ENCODE measurements at places on chromosomes 2 and 18.

DNA sequence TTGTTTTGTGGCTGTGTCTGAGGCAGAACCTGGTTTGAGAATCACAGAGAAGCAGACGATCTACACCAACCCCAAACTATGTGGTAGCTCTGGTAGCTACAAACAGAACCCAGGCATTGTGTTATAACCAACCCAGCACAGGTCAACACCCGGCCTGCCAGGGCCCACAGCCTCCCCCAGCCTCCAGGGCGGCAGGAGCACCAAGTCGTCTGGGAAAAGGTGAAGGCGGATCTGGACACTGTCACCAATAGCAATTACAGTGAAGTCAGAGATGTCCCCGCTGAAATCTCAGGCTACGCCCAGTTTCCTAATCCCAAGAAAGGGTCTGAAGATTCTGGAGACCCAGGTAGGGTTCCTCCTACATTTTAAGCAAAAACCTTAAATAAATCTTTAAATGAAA lies 3.6 kb downstream of the HJURP start:
- no peak for DNase-seq

GRCh38 chr2:64251497-64252250 lies 107.5 kb upstream of the PELI1 start:
- DNase-seq, result no peak

DNA sequence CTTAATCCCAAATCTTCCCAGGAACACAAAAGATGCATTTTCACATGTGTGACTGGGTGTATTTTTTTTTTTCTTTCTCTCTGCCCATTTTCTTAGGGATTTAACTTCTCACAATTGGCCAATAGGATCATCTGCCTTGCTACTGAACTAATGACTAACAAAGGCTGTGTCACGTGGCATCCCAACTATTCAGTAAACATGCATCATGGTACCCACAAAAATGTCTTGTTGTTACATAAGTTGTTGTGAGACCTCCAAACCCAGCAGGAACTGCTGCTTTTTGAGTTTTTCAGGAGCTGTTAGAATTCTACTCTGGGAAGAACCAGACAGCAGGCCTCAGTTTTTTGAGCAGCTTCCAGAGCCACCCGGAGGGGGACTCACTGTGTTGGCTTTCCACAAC lies 31.9 kb downstream of the GAD1 start:
- DNase-seq, result no peak

- no peak for DNase-seq
Observed at GRCh38 chr2:235856151-235856854, 311.9 kb downstream of the GBX2 start.

GRCh38 chr18:6917072-6917471 lies 187.6 kb downstream of the ARHGAP28 start:
- DNase-seq, result no peak

DNA sequence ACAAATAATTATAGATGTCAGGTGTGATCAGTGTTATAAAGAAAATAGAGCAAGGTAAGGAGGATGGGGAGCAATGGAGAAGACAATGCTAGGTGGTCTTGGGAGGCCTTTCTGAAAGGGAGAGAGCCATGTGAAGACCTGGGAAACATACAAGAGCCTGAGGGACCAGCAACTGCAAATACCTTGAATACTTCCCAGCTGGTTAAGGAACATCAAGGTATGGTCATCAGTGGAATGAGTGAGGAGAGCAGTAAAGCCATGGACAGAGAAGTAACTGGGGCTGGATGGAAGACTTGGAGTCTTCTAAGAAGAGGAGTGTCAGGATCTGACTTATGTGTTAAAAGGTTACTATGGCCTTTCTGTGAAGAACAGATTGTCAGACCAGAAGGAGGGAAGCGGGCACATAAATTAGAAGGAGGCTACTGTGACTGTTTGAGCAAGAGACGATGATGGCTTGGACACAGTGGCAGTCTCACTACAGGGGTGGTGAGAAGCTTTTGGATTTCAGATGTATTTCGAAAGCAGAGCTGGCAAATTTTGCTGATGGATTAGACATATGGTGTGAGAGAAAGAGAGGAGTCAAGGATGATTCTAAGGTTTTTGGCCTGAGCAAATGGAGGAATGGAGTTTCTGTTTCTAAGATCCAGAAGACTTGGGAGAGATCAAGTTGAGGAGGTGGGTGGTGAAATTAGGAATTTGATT lies 22.8 kb upstream of the EXOC6B start:
- DNase-seq, result no peak

- DNase-seq, result no peak
Observed at GRCh38 chr2:226873051-226873620, 37.3 kb downstream of the RHBDD1 start.

- DNase-seq, result no peak
Observed at GRCh38 chr2:182358601-182359000, 68.2 kb downstream of the PDE1A start.

DNA sequence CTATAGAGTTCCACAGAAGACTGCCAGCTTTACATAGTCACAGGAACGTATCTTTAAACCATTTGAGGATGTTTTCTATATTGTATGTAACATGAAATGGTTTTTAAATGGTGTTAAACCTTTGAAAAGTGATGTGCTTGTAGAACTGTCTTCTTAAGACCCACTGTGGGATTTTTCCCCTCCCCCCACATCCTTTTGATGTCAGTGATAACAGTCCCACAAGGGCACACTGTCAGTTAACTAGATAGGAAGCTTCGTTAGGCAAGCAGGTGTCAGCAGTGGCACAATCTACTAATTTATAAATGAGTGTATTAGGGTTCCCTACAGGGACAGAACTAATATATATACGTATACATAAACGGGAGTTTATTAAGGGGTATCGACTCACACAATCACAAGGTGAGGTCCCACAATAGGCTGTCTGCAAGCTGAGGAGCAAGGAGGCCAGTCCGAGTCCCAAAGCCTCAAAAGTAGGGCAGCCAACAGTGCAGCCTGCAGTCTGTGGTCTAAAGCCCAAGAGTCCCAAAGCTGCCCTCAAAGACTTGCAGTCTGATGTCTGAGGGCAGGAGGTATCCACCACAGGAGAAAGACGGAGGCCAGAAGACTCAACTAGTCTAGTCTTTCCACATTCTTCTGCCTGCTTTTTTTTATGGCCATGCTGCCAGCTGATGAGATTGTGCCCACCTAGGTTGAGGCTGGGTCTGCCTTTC lies 23.8 kb upstream of the HNRNPLL start:
- DNase-seq, result no peak

DNA sequence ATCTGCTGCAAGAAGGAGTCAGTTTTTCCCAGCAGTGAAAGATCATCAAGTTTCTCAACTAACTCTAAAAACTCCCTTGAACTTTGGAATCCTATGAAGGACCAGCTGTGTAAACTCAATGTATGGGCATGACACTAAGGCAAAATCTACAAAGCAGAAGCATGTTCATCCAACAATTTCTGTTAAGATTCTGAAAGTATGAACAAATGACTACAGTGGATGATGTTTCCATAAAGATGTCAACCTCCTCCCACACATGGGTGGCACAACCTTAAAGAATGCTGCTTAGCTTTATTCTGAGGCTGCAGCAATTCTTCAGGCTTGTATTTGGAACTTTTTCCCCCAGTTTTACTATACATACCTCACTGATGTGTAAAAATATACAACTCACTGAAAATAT lies 47.2 kb downstream of the WDR33 start:
- no peak for DNase-seq

- no peak for DNase-seq
Observed at GRCh38 chr2:78411303-78411702, 614.2 kb upstream of the REG3G start.

- no peak for DNase-seq
Observed at GRCh38 chr2:201827621-201828020, 21.3 kb downstream of the CDK15 start.

DNA sequence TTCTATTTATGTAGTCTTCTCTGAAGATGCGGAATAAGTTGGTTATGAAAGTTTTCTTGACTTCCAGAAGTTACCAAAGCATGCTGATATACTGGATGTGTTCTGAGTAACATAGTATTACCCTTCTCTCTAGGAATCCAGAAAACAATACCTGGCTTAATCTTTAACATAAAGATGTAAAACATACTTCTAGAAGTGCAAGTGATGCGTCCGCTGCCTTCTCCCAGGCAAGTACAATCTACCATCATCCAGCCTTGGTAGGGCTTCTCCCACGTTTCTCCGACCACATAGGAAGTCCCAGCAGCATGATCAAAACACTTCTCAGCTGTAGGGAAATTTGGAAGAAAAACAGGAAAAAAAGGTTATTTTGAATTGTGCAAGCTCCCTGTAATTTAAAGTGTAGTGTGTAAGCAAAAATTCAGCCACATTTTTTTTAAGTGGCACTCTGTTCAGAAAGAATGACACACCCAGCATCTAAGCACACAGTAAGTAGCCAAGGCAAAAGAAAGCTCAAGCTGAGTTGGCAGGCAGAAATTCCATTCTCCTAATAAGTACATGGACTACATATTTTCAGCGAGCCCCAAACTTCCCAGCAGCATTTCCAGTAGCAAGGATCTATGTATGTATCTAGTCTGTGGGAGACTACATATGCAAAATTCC lies 5.2 kb downstream of the FN1 start:
- no peak for DNase-seq

GRCh38 chr2:181916726-181917718 lies 25.5 kb downstream of the ITPRID2 start:
- no peak for DNase-seq

DNA sequence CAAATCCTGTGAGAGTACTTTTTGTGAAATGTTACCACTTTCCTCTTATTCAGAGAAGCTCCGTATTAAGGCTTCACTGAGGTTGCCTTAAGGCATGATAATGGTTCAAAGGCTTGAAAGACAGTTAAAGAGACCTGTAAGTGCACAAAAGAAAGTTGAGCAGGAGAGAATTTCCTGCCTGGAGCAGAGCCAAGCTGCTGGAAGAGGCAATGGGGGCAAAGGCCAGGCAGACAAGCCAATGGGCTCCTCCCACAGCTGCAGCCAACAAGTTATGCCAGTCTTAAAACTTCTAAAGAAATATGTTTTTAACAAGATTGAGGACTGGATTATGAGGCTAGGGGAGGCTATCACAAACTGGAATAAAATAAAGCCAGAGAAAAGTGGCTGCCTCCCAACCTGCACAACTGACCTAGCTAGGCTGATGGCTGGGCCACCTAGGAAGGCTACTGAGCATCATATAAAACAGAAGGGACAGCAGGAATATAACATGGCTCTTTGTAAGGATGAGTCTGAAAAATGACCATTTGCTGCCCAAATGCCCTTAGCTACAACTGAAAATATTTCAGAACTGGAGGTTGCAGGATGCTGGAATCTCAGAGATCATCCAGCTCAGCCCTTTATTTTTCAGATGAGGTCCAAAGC lies 2.1 kb downstream of the IL1B start:
- DNase-seq, result no peak

DNA sequence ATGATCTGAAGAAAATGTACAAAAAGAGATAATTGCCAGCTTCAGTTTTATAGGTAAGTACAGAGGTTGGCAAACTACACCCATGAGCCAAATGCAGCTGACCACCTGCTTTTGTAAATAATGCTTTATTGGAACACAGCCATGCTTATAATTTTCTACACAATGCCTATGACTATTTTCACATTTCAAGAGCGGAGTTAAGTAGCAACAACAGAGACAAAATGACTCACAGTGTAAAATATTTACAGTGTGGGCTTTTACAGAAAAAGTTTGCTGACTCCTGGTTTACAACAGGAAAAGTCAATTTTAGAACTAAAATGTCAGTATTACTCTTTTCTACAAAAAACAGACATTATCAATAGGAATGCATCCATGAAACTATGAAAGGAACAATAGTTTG lies 26.0 kb downstream of the CWC22 start:
- no peak for DNase-seq

DNA sequence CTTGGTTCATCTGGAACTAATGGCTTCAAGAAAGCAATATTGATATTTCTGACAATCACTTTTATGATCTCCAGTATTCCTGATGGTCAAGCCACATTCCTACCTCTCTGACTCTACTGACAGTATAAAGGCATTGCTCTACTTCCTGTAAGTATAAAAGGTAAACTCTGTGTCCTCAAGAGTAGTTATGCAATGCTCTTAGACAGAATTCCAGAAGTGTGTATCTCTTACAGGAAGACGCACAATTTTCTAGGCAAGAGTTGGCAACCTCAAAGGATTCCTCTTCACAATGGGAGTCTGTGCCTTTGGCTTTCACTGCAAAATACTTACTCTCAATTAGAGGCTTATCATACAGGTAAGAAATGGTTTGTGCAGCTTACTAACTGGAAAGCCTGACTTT lies 100.1 kb downstream of the THADA start:
- no peak for DNase-seq

DNA sequence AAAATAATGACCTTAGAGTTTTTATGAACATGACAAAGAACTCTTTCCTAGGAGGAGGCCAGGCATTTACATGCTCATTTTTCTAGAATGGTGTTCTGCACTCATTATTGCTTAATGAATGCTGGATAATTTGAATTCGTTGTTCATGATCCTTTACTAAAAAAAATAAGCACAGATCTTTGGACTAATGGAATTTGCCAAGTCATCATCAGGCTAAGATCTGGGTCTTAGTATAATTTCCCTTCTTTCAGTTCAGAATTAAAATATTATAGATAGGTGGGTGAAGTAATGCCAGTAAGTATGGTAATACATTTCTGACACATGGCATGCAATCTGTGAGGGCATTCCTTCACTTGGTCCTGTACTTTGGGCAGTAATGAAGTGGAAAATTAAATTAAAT lies 143.8 kb upstream of the AQP4 start:
- DNase-seq, result no peak

DNA sequence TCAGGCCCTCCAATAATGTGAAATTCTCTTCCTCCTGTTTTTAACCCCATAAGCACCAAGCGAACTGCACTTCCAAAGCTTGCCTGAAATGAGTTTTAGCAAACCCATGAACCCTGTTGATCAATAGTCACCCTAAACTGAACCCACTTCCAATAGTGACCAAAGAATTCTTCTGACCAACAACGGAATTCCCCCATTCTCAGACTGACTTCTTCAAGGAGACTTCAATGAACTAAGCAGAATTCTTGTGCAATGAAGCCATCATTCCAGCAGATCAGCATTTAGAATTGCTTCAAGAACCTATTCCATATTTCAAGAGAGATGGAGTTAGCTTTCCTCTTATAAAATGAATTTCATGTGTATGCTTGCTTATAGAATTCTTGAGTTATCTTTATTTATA lies 176.9 kb upstream of the FN1 start:
- DNase-seq, result no peak

DNA sequence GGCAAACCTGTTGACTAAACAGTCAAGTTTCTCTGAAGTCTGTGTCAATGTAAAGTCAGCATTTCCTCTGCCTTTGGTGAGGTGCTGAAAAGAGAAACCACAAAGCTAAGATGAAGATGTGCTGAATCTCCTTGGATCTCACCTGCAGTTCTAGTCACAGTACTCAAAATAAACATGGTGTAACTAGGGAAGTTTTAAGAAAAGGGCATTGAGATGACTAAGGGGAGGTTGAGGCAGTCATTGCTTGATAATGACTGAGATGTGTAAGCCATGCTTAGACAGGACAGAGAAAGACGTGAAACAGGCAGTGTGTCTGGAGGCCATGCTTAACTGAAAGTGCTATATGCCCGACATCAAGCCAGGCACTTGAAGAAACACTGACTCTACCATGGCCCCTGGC lies 1010.0 kb upstream of the CELF4 start:
- no peak for DNase-seq
